ENCODE measurements at places on chromosomes 2 and 18. TPM values are rescaled to one million over a fixed set of nuclear protein-coding genes. Genes with fewer than 3 reads are reported as not detected.

The RBKS gene
- total RNA-seq: 2.0 TPM

The GATA6 gene
- 1.5 TPM for total RNA-seq

The CPO gene
- total RNA-seq: under 0.01 TPM

The MBOAT2 gene
- 16.2 TPM for total RNA-seq

The SERPINB13 gene
- total RNA-seq: not detected

The KIF5C gene
- total RNA-seq: 0.20 TPM

The PKDCC gene
- total RNA-seq: 26.5 TPM

The GALR1 gene
- not detected for total RNA-seq

The TSPYL6 gene
- total RNA-seq: not detected

The ONECUT2 gene
- total RNA-seq: under 0.01 TPM

The COL4A3 gene
- total RNA-seq: under 0.01 TPM

The SPATA3 gene
- total RNA-seq: not detected

The LYPD6B gene
- not detected for total RNA-seq

The CYP26B1 gene
- total RNA-seq: 2.5 TPM

The ANKRD30BL gene
- total RNA-seq: not detected

Measured in subcutaneous preadipocyte (primary cell).